ENCODE measurements at places on chromosomes 16 and 17.

- DNase-seq, result no peak
Observed at GRCh38 chr17:62336527-62336926, 43.8 kb upstream of the EFCAB3 start.

DNA sequence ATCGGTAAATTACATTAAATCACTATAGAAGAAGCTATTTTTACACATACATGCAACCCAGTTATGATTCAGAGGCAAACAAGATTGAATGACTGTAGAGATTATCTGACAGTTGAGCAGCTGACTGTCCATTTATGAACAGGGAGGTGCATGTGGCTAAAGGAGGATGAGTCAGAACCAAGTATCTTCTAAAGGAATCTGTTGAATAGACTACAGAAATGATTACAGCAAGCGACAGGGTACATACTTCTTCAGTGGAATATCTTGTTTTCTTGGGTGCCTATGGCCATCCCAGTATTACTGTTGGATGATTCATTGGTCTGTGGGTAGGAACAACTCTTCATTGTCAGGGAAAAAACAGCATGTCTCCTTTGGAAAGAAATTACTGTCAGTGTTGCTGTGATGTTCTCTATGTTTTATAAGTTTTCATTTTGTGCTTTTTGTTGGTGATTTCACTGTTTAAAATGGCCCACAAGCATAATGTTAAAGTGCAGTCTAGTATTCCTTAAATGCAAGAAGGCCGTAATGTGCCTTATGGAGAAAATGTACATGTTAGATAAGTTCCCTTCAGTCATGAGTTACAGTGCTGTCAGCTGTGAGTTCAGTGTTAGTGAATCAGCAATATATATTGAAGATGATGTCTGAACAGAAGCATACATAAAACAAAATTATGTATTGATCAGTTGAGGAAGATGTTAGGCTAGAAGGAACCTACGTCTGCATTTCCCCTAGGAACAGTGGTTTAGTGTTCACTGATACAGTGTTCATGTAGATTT, 27.0 kb downstream of the CBFB start:
- DNase-seq, result no peak

DNA sequence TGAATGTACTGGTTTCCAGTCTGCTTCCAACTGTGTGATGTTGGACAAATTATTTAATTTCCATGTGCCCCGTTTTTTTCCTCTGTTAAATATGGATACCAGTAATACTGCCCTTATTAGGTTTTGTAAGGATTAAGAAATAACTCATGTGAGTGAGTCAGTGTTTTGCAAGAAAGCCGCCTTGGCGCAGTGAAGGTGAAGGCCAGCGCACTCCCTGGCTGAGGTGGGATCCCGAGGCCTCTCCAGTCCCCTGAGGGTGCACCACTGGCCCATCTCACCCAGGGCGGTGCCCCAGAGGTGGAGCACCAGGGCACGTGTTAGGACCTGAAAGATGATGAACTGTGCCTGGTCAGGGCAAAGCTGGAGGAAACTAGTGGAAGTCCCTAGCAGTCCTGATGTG, 43.5 kb downstream of the PHKB start:
- no peak for DNase-seq

- no peak for DNase-seq
Observed at GRCh38 chr17:45011767-45012166, 39.7 kb downstream of the DCAKD start.

- peak; percentile 77 for DNase-seq
Observed at GRCh38 chr17:38333635-38334295, 10.0 kb downstream of the GPR179 start.

- DNase-seq, result peak; percentile 26
Observed at GRCh38 chr16:57446531-57447185, 527 bp downstream of the CIAPIN1 start.

DNA sequence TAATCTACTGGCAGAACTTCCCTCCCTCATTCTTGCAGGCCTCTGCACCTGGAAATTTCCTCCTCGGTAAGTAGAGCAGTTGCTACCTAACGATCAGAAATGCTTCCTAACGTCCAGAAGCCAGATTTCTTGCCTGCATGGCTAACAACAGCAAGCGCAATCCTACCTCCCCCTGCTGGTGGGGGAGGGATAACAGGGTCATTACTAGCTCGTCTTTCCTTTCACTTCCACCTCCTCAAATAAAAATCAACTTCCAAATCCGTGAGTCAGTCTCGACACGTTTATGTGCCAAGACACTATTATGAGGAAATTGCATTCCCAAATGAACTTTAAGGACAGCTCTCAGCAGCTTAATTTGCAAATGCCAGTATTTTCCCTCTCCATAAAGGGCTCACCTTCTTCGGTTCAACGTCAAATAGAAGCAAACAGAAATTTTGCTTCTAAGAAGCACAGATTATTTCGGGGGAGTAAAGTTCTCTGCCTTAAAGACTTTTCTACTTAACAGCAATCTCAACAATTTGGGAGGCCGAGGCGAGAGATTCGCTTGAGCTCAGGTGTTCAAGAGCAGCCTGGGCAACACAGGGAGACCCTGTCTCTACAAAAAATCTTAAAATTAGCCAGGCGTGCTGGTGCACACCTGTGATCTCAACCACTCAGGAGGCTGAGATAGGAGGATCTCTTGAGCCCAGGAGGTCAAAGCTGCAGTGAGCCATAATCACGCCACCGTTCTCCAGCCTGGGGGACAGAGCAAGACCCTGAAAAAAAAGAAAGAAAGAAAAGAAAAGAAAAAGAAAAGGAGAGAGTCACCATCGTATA, 188.6 kb upstream of the PSMD7 start:
- peak; percentile 67 for DNase-seq

DNA sequence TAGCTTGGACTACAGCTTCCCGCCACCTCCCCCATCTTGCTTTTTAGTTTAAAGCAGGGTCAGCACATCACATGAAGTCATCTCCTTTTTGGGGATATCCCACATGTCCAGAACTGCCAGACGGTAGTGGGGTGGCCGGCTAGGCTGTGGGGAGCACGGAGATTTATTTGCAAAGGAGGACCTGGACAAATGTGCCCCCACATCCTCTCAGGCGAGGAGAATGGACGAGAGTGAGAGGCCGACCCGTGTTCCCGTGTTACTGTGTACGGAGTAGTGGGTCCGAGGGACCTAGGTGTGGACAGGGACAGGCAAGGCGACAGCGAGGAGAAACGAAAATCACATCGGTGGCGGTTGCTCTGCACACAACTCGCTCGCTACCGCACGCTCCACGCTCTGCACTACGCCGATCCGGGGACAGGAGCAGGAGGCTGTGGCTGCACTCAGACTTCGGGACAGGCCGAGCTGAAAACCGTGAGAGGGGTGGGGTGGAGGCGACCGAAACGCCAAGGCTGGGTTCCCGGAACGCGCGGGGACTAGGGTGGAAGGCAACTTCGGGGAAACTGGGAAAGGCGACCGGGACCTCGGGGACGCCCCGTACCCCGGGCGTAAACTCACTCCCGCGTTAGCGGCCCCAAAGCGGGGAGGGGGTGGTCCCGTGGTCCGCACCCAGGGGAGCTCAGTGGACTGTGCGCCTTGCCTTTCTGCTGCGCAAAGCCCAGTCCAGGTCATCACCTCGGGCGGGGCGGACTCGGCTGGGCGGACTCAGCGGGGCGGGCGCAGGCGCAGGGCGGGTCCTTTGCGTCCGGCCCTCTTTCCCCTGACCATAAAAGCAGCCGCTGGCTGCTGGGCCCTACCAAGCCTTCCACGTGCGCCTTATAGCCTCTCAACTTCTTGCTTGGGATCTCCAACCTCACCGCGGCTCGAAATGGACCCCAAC, at the start of gene MT1A:
TSS of gene MT1A (plus strand) at position 853 of the 937 bp plus-strand sequence. CDS start at position 926, 73 bp downstream.
- DNase-seq, result peak; percentile 36

DNA sequence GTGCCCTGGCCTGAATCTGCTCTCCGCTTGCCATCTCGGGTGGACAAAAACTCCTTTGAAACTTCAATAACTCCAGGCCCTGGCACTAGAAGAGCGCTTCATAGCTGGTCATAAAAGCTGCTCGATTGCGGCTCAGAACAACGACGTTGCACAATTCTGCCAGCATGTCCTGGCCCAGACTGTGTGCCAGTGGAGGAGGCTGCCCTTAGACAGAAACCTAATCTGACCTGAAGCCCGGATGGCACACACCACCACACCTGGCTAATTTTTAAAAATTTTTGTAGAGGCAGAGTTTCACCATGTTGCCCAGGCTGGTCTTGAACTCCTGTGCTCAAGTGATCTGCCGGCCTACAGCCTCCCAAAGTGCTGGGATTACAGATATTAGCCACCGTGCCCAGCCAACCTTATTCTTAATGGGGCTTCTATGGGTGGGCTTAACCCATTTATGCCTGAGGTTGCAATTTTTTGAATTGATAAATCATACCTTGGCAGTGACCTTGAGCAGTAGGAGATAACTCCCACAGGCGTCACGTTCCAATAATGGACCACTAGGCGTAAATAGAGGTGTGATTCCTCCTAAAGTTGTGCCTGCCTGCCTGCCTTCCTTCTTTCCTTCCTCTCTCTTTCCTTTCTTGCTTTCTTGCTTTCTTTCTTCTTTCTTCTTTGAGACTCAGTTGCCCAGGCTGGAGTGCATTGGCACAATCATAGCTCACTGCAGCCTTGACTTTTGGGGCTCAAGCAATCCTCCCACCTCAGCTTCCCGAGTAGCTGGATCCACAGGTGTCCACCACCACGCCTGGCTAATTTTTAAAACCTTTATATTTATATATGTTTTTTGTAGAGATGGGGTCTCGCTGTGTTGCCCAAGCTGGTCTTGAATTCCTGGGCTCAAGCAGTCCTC, 1.1 kb upstream of the PPL start:
- DNase-seq, result no peak

GRCh38 chr17:79160980-79161636, 86.5 kb downstream of the ENGASE start:
- DNase-seq, result no peak

- no peak for DNase-seq
Observed at GRCh38 chr16:53881371-53881770, 177.4 kb downstream of the FTO start.

GRCh38 chr17:31523862-31524730, 132.6 kb downstream of the RAB11FIP4 start:
- DNase-seq, result no peak

GRCh38 chr16:17499223-17499902, 28.6 kb upstream of the XYLT1 start:
- DNase-seq, result no peak

DNA sequence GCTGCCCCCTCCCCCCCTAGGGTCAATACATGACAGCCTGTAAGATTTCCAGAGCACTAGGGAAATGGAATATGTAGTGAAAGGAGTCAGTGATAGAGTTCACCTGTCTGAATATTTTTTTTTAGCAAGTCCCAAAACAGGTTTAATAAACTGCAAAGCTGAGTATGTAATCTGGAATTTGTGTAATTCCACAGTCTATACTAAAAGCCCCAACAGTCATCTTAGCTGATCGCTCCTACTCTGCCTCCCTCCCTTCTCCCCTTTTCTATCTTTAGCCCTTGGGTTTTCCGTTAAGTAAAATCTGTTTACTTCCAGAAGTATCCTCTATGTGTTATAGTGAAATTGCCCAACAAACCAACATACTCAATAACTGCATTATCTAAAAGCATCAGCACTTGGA, 3.5 kb downstream of the CDH13 start:
- no peak for DNase-seq

DNA sequence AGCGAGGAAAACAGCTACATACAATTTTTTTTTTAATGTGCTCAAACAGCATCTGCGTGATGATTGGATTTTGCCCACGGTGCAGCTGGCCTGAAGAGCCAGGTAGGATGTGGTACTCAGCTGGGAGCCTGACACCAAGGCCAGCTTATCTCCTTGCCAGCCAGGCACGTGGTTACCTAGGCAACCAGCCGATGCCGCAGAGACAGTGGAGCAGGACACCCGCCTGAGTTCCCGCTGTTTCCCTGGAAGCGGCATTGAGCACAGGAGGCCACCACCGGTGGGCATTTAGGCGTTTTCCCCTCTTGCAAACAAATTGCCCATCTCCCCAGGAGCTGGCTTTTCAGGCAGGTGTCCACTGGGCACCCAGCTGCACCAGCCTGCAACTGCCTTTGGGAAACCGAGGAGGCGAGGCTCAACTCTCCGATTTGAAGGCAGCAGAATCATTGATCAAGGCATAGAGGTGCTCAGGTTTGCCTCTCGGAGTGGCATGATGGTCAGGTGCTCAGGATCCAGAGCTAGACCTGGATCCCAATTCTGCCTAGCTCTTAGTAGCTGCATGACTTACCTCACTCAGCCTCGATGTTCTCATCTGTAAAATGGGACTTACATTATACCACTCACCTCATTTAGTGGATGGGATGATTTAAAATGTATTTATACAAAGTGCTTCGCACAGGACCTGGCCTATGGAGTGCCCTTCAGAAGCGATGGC, 137.5 kb upstream of the PLCG2 start:
- DNase-seq, result no peak

- DNase-seq, result no peak
Observed at GRCh38 chr17:9456330-9456729, 119.3 kb downstream of the STX8 start.

DNA sequence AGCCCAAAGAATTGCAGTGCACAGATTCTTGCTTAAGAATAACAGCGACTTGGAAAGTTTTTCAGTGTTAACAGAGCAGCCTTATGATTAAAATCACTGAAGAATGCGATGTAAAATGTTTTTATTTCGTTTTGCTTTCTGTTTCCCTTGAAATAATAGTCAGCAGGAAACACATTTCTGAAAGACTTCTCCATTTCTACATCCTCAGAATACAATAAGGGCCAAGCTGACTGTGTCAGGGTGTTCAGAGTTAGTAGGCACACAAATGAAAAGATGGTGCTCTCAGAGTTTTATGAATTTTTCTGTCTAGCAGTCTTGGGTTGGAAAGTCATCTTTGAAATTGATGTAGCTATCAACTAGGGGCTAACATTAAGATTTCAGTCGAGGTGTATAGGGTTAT, 582.9 kb upstream of the RBFOX1 start:
- no peak for DNase-seq

DNA sequence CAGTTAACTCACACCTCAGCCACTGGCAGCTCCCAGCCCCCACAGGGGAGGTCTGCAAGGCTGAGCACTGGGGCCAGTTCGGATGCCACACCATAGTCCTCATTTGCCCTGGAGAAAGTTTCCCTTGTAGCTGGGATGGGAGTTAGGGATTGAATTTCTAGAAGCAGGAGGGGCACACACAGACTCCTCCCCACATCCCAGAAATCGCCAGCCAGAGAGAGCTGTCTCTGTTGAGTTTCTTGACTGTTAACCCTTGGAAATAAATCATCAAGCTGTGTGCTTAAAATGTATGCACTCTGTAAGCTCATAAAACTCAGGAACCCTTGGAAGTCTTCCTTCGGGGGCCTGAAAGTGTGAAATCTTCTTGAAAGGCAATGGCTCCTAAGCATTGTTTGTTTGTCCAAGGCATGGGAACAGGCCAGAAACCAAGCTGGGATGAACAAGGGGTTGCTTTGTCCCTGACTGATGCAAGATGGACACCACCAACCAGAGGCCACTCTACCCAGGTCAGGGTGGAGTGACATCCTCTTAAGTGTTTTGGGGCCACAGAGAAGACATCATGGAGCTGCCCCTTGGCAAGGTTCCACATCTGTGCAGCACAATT, 394 bp upstream of the PRM3 start:
- no peak for DNase-seq

DNA sequence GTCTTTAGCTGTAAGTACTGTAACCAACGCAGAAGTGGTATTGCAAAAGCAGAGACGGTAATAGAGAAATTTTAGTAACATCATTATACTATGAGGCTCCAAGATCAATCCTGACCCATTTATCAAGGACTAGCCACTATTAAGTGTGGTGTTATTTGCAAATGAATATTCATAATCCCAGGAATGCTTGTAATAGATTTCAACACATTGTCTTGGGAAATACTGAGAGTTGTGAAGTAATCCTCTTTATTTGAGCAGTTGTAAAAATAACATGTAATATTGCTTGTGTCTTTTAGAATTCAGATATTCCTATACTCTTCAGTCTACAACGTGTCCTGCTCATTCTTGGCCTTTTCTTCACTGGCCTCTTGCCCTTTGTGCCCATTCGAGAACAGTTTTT, 46.4 kb downstream of the GDPD1 start:
- DNase-seq, result no peak
